ENCODE measurements at places on chromosomes 4 and X. TPM values are rescaled to one million over a fixed set of nuclear protein-coding genes. Genes with fewer than 3 reads are reported as not detected.

Gene ARHGEF9
- 49.7 TPM for total RNA-seq

Gene CXCR3
- total RNA-seq: 0.29 TPM

Gene GLUD2
- total RNA-seq: 0.37 TPM

Gene DCX
- total RNA-seq: 0.08 TPM

Gene SUPT20HL2
- not detected for total RNA-seq

Gene ATOH1
- total RNA-seq: not detected

Gene CDX4
- not detected for total RNA-seq

Gene G3BP2
- 103 TPM for total RNA-seq

GRCh38 chrX:41082783-41083182 is 2.5 kb upstream of the USP9X start:
- H3K36me3 ChIP-seq: no peaks in the 10 kb centered on the region
- H3K27ac ChIP-seq: no peak overlapping the region
- no peaks in the 10 kb centered on the region for H3K4me1 ChIP-seq
- H3K27me3 ChIP-seq: no peaks in the 10 kb centered on the region
- DNase-seq: no peak

DNA sequence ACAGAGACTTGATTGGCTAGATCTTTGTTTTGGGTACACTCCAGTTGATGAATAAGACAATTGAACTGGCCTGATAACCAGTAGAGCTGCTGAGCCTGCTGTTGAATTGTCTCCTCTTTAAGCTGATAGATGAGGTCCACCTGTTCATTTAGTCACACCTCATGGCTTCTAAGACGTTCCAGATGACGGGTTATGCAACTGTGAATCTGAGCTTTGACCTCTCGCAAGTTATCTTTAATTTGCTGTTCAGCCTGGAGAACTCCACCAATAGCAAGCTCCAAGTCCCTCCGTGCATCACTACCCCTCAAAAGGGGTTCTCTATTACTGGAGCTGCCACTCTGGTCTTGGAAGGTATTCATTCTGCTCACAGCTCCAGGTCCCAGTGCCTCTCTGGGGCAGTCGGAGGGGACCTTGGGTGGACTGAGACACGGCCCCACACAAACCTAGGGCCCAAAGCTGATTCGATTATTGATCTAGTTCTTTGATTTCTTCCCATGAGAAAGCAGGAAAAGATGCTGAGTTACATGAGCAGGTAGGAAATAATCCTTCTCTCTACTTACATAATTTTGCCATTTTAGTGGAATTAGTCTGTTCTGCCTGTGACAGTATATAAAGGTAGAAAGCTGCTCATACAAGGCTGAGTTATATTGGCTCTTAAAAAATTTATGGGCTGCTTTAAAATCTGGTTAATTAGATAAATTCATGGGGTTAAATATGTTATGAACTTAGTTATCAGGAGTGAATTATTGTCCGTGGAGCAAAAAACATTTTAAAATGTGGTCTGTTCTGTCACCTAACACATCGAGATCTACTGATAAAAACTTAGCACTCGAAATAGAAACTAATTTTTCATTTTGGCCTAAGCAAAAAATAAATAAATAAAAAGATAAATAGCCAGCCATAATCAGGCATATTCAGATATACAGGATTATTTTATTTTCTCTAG is 6.8 kb downstream of the MMAA start:
- H3K27me3 ChIP-seq: no peaks in the 10 kb centered on the region
- H3K36me3 ChIP-seq: no peaks in the 10 kb centered on the region
- H3K4me3 ChIP-seq: no peak overlapping the region
- no peak for DNase-seq
- no peak overlapping the region for H3K27ac ChIP-seq

DNA sequence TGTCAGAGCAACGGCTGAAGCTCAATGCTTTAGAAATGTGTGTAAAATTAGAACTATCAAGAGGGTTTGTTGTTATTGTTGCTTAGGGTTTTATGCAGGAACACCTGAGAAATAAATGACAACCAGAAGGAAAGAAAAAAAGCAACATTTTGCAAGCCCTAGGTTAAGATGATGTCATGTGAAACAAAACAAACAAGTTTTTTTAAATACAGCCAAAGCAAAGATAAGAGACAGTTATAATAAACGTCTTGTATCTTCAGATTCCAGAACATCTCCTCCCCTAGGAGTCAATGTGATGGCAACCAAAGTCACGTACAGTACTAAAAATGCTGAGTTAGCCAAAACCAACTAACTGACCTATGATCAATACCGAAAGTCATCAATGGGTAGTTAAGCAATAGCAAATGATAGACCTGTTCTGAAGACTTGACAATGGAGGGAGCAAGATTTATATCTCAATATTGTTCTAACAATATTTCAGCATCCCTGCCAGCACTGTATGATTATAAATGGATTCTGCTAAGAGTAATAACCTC is 55.3 kb upstream of the NOCT start:
- H3K4me3 ChIP-seq: no peak overlapping the region
- no peaks in the 10 kb centered on the region for H3K36me3 ChIP-seq
- H3K27me3 ChIP-seq: no peaks in the 10 kb centered on the region

DNA sequence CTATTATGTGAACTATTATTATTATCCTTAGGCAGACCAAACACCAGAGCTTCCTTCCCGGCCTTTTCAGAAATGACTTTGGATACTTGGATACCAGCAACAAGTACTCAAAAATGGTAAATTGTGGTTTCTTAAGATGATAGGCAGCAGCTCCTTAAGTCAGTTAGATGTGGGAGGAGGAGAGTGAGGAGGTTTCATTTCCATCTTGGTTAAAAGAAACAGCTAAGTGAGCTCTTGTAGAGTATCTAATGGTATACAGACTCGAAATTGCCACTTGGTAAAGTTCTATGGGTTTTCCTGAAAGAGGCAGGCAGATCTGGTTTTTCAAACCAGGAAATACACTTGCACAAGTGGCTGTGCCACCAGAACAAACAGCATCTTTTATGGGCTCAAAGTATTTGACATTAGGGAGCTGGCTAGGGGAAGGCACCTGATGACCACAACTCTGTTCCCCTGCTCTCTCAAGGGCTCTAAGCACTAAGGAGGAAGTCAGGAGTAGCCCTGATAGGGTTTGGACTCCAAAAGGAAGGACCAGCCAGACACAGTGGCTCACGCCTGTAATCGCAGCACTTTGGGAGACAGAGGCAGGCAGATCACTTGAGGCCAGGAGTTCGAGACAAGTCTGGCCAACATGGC is 130.9 kb downstream of the TMEM164 start:
- no peaks in the 10 kb centered on the region for H3K36me3 ChIP-seq
- no peak overlapping the region for H3K4me3 ChIP-seq
- DNase-seq: no peak
- no peaks in the 10 kb centered on the region for H3K27me3 ChIP-seq

DNA sequence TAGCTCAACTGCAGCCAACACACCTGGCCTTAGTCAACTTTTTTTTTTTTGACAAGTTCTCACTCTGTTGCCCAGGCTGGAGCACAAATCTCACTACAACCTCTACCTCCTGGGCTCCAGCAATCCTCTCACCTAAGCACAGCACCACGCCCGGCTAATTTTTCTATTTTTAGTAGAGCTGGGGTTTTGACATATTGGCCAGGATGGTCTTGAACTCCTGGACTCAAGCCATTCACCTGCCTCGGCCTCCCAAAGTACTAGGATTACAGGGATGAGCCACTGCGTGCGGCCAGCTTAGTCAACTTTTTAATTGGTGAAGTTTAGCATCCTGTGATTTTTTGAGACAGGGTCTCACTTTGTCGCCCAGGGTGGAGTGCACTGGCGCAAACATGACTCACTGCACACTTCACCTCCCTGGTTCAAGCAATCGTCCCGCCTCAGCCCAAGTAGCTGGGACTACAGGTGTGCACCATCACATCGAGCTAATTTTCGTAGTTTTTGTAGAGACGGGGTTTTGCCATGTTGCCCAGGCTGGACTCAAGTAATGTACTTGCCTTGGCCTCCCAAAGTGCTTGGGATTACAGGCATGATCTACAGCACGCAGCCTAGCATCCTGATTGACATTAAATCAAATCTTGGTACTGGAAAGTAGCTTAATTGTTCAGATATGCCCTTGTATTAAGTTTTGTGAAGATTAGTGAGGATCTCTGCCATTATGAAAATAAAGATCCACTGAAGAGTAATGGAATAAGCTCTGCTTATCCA is 8.3 kb downstream of the HNRNPDL start:
- DNase-seq: no peak
- no peaks in the 10 kb centered on the region for H3K27me3 ChIP-seq
- H3K4me3 ChIP-seq: no peak overlapping the region
- H3K27ac ChIP-seq: no peak overlapping the region
- H3K36me3 ChIP-seq: no peaks in the 10 kb centered on the region

DNA sequence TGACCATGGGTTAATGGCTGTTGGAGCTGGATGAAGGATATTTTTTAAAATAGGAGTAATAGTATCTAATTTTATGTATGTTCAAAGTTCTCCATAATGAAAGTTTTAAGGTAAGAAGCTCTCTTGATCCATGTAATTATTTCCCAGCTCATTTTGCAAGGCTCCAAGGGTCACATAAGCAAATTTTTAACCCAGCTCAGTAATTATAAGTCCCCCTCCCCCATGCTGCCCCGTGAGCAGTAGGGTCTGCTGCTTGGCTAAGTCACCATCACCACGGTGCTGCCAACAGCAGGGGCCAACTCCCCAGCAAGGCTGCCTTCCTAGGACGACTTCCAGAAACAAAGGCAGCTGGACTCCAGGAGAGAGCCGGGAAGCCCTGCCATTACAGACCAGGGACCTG is 340.0 kb downstream of the FBXW7 start:
- no peaks in the 10 kb centered on the region for H3K27me3 ChIP-seq
- DNase-seq: no peak

DNA sequence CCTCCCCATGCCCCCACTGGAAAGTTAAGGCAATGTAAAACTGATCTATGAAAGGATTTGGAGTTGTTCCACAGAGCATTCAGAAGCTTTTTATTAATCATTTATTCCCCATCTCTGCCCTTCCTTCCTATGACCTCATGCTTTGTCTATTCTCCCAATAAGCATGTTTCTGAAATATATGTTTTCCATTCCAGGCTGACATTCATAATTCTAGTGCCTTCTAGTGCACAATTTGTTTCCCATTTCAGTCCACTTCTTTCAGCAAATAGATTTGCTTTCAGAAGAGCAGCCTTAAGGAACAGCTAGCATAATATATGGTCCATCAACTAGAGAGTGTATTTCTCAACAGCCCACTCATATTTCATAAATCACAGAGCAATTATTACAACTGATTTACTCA is 77.1 kb upstream of the ATXN3L start:
- no peak for DNase-seq
- H3K27me3 ChIP-seq: no peaks in the 10 kb centered on the region
- no peak overlapping the region for H3K4me3 ChIP-seq
- no peak overlapping the region for H3K27ac ChIP-seq
- no peaks in the 10 kb centered on the region for H3K4me1 ChIP-seq

DNA sequence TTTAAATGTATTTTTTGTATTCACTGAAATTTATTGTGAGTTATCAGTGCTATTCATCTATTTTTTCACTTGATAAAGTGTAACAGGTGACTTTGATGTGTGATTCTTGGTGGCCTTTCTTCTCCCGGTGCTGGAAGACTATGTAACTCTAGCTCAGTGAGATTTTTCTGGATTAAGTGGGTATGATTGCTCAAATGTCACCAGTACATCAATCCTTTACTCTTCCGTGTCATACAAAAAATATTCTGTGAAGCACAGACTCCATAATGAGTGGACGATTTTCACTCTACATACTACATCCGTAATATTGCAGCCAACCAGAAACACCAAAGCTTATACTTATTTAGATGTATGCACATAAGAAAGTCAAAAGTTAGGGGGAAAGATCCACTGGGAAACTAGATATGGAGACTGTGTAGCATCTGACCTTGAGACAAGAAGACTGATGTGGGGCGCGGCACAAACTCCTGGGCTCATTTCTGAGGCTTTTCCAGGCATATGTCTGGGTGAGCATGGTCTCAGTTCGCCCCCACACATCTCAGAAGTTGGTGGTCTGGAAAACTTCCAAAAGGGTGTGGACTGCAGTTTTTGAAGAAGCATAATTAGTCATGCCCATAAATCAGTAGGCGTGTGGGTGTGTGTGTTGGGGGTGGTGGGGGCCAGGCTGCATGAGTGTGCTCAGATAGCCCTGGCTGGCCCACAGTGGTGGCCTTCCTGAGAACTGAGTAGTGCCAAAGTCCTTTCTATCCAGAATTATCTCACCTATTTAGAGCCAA is 53.9 kb upstream of the TENM3 start:
- DNase-seq: no peak
- no peaks in the 10 kb centered on the region for H3K4me1 ChIP-seq
- H3K27me3 ChIP-seq: no peaks in the 10 kb centered on the region

DNA sequence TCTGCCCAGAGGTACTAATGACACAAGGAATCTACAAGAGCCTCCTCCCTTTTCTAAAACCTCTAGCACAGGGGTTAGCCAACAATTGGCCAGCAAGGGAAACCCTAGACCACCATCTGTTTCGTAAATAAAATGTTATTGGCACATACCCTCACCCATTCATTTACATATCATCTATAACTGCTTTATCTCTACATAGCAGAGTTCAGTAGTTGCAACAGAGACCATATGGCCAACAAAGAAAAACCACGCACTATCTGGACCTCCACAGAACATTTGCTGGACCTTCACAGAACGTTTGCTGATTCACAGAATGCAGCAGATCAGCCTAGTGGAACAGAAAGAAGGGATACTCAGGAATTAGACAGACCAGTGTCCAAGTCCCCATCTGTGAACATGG is 9.4 kb downstream of the SLC2A9 start:
- no peaks in the 10 kb centered on the region for H3K36me3 ChIP-seq
- no peak for DNase-seq
- peaks cover 27% of the 10 kb centered on the region for H3K4me1 ChIP-seq
- H3K27me3 ChIP-seq: no peaks in the 10 kb centered on the region
- H3K4me3 ChIP-seq: no peak overlapping the region

DNA sequence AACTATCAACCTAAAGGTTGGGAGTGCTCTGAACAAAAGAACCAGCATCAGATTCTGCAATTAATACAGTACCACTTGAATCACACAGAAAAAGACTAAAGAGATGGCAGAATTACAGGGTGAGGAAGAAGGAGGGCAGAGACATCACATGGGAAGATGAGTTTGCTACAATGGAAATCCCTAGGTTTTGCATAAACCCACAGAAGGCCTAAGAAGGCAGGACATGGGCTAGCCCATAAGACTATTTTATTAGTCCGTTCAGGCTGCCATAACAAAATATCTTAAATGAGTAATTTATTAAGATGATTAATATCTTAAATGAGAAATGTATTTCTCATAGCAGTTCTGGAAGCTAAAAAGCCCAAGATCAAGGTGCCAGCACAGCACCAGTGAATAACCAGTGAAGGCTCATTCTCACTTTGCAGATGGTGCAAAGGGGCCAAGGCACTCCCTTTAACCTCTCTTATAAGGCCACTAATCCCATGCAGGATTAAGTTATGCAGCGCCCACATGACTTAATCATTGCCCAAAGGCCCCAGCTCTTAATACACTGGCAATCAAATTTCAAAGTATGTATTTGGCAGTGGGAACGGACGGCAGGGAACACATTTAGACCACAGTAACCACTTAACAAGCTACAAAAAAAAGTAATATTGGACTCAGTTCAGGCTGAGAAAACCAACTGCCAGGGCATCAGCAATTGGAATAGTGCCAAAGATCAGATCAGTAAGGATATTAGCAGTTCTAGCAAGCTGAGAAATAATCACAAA is 47.6 kb upstream of the NEUROG2 start:
- H3K36me3 ChIP-seq: no peaks in the 10 kb centered on the region
- H3K27me3 ChIP-seq: no peaks in the 10 kb centered on the region
- no peaks in the 10 kb centered on the region for H3K4me1 ChIP-seq

- no peaks in the 10 kb centered on the region for H3K27me3 ChIP-seq
- DNase-seq: no peak
- no peak overlapping the region for H3K4me3 ChIP-seq
These were observed 275.5 kb downstream of the PPARGC1A start for GRCh38 chr4:23614284-23614892.

- no peak overlapping the region for H3K4me3 ChIP-seq
- H3K27me3 ChIP-seq: no peaks in the 10 kb centered on the region
- DNase-seq: no peak
- no peaks in the 10 kb centered on the region for H3K36me3 ChIP-seq
These were observed 16.7 kb downstream of the SLC7A11 start for GRCh38 chr4:138225477-138225876.
